ENCODE measurements at places on chromosomes 11 and 22. TPM values are rescaled to one million over a fixed set of nuclear protein-coding genes. Genes with fewer than 3 reads are reported as not detected.

Gene CCT8L2
- total RNA-seq, result not detected

- ATAC-seq, result peak; percentile 92
Observed at GRCh38 chr11:19673924-19674729, 38.5 kb upstream of the NAV2 start.

- no peak for ATAC-seq
Observed at GRCh38 chr11:31450841-31451240, 58.6 kb downstream of the IMMP1L start.

Gene PDE2A
- total RNA-seq, result 35.1 TPM

- no peak for ATAC-seq
Observed at GRCh38 chr22:44661070-44661469, 40.9 kb upstream of the PRR5 start.

Gene DEUP1
- not detected for total RNA-seq

GRCh38 chr11:73537969-73538368, 59.9 kb downstream of the FAM168A start:
- no peak for ATAC-seq

DNA sequence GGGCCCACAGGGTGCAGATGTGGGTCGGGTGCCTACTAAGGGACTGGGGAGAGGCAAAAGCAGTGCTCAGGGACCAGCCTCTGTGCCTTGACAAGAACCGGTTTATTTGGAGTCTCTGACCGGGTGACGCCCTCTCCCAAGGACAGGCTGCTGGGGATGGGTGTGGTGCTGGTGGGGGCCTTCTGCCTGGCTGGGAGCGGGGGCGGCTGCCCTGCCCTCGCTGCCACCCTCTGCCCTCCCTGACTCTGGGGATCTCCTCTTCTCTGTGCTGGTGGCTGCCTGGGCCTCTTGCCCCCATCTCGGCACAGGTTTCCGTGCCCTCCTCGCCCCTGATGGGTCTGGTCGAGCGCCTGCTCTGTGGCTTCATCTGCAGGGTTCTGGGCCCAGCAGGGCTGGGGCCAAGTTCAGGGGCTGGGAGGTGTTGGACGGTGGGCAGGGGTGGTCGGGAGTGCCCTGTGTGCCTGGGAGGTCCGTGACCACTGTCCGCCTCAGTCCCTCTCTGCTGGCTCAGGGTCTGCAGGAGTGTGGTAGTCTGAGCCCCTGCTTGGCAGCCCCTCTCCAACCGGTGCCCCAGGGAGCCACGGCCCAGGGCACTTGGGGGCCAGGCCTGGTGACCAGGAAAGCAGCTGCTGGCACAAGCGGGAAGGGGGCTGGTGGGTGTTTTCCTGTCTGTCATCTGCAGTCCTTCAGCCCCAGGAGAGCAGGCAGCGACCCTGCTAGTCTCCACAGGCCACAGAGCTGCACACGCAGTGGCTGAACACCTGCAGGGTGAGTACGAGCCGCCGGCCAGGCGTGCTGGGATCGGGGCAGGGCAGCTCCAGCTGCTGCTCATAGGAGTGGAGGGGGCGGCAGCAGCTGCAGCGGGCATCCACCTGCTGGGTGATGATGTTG, 23.5 kb downstream of the MUC6 start:
- no peak for ATAC-seq

Gene DAGLA
- 5.6 TPM for total RNA-seq

DNA sequence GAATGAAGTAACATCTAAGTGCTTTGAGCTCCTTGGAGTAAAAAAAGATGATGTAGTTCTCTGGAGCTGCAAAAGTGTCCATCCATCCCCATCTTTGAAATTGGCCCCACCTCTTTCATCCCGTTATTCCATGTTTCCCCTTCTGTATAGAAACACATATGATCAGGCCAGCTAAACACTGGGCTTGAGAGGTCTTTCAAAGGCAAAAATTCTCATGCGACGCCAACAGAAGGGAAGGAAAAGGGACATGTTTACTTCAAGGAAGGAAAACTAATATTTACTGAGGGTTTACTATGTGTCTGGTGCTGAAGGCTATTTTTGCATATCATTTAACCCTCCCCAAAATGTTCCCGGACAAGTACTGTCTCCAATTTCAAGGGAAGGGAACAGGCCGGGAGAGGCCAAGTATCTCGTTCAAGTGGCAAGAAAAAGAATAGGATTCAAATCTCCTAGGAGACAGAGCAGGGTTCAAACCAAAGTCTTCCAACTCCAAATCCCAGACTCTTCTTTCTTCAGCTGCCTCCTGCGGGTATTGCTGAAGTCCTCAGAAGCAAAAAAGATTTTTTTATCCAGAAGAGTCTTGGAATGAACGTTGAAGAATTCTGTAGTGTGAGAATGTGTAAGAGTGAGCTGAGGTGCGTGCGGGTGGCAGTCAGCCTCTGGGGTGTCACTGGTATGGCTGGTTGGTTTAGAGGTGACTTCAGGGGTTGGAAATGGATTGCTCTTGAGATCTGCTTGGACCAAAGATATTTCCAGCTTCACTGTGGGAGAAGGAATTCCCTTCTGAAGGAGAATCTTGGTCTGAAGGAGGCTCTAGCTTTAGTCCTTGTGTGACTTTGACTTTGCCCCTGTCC, 10.1 kb downstream of the TECTA start:
- no peak for ATAC-seq

DNA sequence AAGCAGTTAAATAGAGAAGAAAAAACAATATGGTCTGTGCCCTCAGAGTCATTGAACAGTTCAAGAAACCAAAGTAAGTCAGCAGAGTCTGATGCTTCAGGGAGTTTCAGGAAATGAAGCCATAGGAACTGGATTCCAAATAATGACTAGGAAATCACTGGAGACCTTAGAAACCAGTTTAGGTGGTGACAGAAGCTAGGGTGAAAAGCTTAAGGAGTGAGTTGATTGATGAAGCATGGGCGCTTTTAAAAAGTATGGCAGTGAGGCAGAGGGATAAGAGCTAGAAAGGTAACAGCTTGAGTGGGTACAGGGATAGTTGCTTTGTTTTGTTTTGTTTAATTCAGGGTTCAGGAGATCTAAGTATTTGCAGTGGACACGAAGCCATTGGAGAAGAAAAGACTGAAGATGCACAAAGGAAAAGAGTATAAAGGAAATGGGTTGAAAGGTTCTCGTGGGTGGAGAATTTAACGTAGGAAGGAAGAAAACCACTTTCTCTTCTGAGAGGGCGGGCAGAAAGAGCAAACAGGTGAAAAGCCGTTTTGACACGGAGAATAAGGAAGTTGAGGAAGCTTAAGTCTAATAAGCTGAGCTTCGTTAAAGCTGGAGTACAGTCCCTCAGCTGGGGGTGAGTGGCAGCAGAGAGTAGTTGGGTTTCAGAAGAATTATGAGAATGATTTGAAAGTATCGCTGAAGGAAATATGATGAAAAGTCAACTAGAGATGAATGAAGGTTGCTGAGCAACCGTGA, 14.8 kb downstream of the SGSM3 start:
- no peak for ATAC-seq

- no peak for ATAC-seq
Observed at GRCh38 chr11:118212131-118212725, 12.6 kb downstream of the JAML start.

DNA sequence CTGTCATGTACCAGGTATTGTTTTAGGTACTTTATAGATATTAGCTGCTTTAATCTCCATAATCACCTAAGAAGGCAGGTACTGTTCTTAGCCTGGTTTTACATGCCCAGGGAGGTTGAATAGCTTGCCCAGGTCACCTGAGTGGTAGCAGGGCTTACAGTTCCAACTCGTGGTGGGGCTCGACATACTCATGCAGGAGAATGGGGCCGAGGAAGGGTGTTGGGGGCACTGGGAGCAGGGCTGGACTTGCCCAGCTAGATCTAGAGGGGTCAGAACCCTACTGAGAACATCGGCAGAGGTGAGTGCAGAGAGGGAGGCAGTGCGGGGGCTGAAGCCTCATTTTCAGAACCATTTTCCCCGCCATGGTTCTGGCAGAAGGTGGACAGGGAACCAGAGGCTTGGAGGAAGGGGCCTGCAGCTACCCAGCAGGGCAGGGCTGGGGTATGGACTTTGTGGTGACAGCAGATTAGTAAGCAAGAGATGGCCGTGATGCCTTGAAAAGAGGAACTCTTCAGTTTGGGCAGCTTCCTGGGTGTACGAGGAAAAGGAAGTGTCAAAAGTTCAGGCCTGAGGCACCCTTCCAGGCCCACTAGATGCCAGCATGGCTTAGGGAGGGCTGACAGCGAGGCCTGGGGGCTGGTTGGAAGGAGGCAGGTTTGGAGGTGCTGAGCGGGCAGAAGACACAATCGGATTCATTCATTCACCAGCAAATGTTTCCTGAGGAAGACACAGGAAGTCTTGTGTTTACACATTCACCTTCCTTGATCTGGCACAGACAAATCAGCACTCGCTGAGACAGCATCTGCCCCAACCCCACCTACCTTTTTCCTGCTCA, 54.7 kb upstream of the LYVE1 start:
- ATAC-seq, result no peak

Gene APOBEC3G
- total RNA-seq, result 3.2 TPM

DNA sequence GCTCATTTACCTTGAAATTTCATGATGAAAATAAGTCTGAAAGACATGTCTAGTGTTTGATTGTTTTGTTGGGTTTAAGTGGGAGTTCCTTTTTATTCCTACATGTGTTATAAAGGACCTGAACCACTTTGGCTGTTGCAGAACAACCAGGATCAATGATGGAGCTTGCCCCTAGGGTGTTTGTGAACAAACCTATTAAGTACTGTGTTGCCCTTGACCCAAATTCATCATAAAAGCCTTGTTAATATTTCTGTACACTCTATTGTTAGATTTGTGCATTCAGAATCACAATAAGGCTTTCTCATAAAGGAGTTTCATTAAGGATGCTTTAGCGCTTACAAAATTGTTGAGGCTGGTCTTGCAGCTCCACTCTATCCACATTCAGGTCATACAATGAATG, 452.6 kb downstream of the NELL1 start:
- ATAC-seq, result no peak

DNA sequence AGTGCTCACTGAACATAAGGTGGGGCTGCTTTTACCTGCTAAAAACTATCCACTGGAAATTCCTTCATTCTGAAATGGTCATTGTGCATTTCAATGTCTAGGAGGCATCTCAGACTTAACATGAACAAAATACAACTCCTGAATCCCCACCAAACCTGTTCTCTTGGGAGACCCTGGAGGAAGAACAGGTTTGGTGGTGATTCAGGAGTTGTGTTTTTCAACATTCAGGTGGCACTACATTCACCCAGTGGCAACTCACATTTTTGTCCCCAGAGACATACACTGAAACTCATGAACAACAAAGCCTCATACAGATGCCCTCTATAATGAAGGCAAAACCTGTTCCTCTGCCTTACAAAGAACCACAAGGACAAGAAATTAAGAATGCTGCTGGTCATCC, 64.3 kb upstream of the CYP2D6 start:
- no peak for ATAC-seq

DNA sequence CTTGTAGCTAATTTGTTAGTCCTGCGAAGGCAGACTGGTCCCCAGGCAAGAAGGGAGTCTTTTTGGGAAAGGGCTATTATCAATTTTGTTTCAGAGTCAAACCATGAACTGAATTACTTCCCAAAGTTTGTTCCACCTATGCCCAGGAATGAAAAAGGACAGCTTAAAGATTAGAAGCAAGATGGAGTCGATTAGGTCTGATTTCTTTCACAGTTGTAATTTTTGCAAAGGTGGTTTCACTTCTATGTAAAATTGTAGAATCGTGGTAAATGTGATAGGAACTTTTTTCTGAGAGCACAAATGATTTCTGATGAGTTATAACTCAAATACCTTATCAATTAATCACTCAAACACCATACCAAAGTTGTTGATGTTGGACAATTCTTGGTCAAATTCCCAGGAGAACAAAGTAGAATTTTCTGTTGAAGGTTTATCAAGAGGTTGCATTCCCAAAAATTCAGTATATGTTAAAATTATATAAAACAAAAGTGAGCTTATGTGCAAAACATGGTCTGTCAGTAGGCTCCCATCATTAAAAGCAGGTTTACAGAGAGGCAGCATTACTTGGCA, 2.9 kb upstream of the CTSC start:
- no peak for ATAC-seq

Gene SYCE3
- not detected for total RNA-seq

Gene ALDH3B2
- not detected for total RNA-seq

DNA sequence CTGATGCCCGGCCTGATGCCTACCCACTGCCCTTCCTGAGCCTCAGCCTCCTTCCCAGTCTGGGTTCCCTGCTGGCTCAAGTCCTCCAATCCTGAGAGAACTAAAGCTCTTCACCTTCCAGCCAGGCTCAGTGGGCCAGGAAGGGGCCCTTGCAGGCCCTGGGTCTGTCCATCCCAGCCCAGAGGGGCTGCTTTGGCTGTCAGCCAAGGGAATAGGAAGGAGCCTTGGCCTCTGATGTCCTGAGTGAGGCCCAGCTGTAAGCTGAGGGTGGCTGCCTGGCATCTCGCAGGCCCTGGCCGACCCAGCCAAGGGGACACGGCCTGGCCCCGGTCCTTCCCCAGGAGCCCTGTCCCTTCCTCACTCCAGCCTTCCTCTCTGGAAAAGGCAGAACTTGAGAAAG, 83.4 kb downstream of the DHCR7 start:
- no peak for ATAC-seq

Gene ANO9
- total RNA-seq, result 0.22 TPM

DNA sequence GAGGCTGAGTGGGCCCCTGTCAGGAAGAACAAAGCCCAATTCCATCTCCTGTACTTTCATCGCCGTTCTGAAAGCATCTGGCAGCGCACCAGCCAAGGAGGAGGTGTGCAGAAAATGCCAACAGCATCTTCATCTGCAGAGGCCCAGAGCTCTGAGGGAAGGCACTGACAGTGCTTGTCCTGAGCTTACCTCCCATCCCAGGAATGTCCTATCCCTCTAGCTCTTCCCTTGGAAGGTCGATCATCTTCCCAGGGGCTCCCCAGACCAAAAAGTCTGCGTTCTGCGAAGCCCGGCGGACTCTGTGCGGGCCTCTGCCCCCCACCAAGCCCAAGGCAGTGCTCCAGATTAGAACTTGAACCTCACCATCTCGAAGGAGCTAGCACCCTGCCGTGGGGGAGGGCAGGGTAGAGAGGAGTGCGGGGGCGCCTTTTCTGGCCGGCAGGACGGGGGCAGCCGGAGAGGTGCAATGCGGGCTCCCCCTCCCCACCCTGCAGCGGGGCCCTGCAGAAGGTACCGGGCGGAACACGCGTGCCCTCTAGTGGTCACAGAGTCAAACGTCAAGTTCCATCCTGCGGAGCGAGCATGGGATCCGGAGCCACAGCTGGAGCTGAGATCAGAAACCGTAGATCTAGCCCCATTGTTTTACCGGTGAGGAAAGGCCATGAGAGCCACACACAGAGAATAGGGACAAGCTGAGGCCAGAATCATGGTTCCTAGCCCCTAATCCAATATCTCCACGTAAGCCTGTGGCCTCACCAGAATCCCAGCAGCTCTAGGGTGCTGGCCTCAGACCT, 5.0 kb downstream of the SCN2B start:
- peak; percentile 53 for ATAC-seq

DNA sequence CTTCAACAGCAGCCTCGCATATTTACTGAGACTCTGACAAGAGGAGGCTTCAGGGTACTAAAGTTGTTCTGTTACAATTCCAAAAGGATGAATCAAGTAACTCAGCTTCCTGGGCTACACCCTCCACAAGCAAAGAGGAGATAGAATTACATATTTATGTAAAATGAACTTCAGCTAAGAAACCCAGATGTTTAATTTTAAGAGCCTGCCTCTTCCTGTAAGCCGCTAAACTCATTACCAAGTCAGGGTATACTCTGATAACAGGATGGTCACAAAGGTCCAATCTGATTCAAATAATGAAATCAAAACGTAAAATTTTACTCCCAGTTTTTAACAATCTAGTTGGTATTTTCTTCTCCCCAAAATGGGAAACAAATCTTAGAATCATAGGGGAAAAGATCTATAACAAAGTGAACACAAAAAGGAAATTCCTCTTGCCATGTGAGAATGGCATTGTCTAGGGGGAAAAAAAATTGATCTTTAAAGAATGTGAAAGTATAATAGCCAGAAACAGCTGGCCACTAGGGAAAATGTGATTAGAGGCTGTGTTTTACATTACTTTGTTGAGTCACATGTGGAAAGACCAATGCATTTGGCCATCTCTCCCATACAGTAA, 30.9 kb downstream of the CHEK2 start:
- no peak for ATAC-seq

Gene SULT4A1
- 0.54 TPM for total RNA-seq
